ENCODE measurements at places on chromosomes 11 and 22.

GRCh38 chr11:116826751-116827431 is 2.8 kb upstream of the APOC3 start:
- no peak for DNase-seq

GRCh38 chr11:12942157-12942556 is 67.0 kb upstream of the RASSF10 start:
- DNase-seq = no peak

GRCh38 chr11:134275534-134276395 is at the start of gene GLB1L3:
GLB1L3 (plus strand) TSS chr11:134276379; CDS start chr11:134276741, 362 bp downstream.
- DNase-seq = no peak

GRCh38 chr11:62143727-62144126 is 19.9 kb downstream of the INCENP start:
- DNase-seq = no peak

GRCh38 chr11:78641541-78641940 is 66.9 kb upstream of the NARS2 start:
- DNase-seq = no peak

DNA sequence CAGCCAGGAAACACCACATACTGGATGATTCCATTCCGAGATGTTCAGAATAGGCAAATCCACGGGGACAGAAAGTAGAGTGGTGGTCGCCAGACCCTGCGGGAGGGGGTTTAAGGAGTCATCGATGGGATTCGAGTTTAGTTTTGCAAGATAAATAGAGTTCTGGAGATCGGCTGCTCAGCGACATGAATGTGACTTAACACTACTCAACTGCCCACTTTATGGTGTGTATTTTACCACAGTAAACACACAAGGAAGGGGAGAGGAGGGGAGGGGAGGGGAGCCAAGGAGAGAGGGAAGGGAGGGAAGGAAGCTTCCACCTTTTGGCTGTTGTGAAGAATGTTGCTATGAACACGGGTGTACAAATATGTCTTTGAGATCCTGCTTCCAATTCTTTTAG is 10.4 kb upstream of the ARHGAP8 start:
- no peak for DNase-seq

DNA sequence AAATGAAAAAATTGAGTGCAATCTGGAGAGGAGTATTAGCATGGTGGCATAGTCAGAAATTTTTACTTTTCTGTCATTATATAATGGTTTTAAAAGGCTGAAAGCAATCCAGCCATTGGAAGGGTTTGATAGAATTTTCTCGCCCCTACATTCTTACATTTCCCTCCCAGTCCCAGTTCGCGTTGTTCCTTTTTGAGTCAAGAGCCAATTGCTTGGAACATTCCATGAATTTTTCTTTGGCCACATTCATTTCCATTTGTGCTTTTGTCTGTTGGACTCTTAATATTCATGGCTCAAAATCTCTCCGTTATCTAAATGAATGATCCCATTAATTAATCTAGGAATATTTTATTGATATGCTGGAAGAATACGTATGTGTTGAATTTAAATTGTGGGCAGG is 66.0 kb downstream of the GRK3 start:
- no peak for DNase-seq

DNA sequence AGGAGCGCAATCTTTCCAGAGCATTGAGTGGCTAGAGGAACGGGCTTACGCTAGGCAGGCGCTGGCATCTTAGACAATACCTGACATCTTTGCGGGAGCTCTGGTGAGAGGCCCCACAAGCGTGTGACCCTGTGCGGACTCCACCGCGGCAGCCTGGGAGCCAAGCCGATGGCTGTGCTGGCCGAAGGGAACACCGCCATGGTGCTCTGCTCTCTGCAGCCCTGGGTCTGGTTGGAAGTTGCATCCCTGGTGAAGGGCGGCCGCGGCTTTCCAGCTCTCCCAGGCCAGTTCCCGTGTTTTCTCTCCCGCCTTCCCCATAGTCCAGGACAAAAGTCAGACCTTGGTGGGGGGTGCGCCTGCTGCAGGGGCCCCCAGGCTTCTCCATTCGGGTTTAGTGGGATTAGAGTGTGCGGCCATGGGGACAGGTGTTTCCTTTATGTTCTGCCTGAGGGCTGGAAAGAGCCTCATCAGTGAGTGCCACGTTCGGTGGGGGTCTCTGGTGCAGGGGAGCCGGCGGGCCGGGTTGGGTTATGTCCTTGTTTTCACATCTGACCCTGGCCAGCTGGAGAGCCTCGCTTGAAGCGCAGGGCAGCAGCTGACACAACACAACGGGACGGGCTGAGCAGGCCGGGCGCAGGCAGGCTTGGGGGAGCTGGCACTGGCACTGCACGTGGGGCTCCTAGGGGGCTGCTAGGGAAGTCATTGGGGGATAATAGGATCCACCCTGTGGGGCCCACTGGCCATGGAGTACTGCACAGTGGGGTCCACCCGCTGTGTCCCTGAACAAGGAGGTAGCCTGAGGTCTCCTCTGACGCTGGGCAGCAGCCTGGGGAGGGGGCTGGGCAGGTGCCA is 94.8 kb downstream of the KCNQ1 start:
- no peak for DNase-seq

Data from RKO (cell line).